ENCODE measurements at places on chromosomes 5 and 9.

- no peak for DNase-seq
Measured at GRCh38 chr5:133520062-133520461, 92.3 kb downstream of the FSTL4 start.

GRCh38 chr9:95495529-95495928 lies 21.2 kb downstream of the PTCH1 start:
- no peak for DNase-seq

GRCh38 chr9:123232332-123232731 lies 36.1 kb downstream of the STRBP start:
- DNase-seq: no peak

DNA sequence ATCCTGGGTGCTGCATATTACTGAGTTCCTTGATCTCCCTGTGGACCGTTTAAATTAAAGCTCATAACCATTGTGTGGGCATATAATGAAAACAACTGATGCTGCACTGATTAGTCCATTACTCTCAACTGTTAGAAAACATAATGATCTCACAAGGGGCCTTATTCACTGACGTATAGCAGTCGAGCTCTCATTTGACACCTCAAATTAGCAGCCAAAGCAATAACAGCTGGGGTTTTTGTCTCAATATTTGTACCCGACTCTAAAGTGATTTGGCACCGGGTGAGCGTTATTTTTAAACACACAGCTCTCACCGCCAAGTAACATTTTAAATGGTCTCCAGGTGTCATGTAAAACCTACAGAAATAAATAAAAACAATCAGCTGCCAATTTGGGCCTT lies 252.2 kb upstream of the PANK3 start:
- DNase-seq: no peak

- no peak for DNase-seq
Measured at GRCh38 chr5:148237785-148238417, 424 bp upstream of the MARCOL start.

GRCh38 chr5:180208435-180209081 lies 453 bp downstream of the RASGEF1C start:
- no peak for DNase-seq

- DNase-seq: peak; percentile 96
Measured at GRCh38 chr5:134738133-134738962, at the start of gene CAMLG. Gene CAMLG, plus strand, starts transcription at chr5:134738548. Its CDS starts 73 bp downstream, at chr5:134738621.

GRCh38 chr5:50576686-50577256 lies 89.7 kb upstream of the PARP8 start:
- DNase-seq: no peak
